ENCODE measurements at places on chromosomes 12 and 14.

DNA sequence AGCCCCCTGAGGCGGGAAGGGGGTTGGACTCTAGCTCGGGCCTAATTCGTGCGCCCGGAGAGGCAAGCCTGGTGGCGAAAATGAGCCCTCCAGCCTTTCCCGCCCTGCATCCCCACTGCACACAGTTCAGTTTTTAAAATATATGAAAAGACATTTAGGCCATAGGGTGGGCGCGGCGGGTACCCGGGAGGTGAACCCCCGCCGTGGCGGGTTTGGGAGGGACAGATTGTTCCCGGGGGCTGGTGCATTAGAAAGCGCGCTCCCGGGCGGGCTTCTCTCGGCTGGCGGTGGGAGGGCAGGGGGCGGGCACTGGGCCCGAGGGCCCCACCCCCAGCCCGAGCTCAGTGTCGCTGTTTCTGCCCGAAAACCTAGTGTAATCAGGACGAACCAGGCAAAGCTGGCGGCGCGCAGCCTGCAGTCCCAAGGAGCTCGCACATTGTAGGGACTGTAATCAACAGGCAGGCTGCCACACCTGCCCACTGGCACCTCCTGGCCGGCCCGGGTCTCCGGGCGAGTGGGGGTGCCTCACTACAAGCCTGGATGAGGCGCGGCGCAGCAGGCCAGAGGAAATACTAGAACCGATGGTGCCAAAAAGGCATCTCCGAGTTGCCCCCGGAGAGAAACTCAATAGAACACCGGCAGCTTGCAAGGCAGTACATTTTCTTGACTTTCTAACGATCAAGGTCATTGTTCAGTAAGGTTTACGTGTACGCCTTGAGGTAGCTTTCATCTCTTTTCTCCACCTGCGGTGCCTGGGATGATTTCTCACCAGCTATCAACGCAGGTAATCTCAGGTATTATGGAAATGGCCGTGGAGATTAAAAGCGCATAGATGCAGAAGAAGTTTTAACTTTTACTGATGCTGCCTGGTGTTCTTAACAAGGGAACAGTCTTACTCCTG lies 764 bp upstream of the SPTB start:
- H3K27me3 ChIP-seq: peaks cover 75% of the 10 kb centered on the region
- no peak overlapping the region for H3K27ac ChIP-seq
- H3K36me3 ChIP-seq: no peaks in the 10 kb centered on the region
- peak overlapping the region; percentile 87 for H3K4me3 ChIP-seq
- DNase-seq: peak; percentile 29

- H3K27me3 ChIP-seq: no peaks in the 10 kb centered on the region
- no peak overlapping the region for H3K4me3 ChIP-seq
- H3K4me1 ChIP-seq: no peaks in the 10 kb centered on the region
- DNase-seq: no peak
- H3K27ac ChIP-seq: no peak overlapping the region
Measured at GRCh38 chr14:42556551-42556950, 949.9 kb downstream of the LRFN5 start.

GRCh38 chr12:37565112-37565511 lies 751.5 kb upstream of the ALG10B start:
- no peak overlapping the region for H3K4me3 ChIP-seq
- no peaks in the 10 kb centered on the region for H3K36me3 ChIP-seq
- no peaks in the 10 kb centered on the region for H3K4me1 ChIP-seq
- H3K27ac ChIP-seq: no peak overlapping the region

DNA sequence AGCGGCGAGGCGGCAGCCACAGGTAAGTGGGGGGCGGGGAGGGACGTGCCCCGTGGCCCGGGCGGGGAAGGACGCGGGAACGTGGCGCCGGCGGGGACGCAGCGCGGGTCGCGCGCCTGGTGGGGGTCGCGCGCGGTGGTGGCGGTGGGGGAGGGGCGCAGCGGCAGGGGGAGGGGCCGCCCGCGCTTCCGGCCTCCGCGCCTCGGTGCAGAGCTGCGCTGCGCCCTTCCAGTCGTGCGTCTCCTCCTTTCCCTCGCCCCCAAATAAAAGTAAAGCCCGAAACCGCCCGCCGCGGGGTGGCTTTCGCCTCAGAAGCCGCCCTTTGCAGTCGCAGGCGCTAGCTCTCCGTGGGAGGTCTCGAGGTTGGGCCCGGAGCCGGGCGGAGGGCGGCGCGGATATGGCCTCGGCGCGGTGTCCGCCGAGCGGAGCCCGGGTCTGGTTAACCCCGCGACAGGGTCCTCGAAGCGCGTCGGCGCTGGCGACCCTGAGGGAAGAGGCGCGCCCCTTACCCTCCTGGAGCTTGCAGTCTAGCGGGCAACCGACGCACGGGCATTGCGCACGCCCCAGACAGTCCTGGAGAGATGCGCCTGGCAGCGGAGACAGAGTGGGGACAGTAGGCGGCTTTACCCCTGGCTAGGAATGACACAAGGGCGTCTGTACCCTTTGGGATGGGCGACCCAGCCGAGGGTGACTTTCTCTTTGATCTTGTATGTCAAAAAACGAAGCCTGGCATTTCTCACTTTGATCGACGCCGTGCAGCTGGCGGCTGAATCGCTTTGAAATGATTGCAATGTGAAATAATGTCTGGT lies 589 bp downstream of the ATF1 start:
- H3K4me3 ChIP-seq: peak overlapping the region; percentile 96
- peaks cover 31% of the 10 kb centered on the region for H3K36me3 ChIP-seq
- DNase-seq: peak; percentile 77

- H3K27me3 ChIP-seq: peaks cover 16% of the 10 kb centered on the region
- no peaks in the 10 kb centered on the region for H3K4me1 ChIP-seq
- no peak overlapping the region for H3K4me3 ChIP-seq
- peak overlapping the region; percentile 44 for H3K27ac ChIP-seq
- no peaks in the 10 kb centered on the region for H3K36me3 ChIP-seq
Measured at GRCh38 chr14:69580009-69580577, 5.4 kb upstream of the CCDC177 start.

DNA sequence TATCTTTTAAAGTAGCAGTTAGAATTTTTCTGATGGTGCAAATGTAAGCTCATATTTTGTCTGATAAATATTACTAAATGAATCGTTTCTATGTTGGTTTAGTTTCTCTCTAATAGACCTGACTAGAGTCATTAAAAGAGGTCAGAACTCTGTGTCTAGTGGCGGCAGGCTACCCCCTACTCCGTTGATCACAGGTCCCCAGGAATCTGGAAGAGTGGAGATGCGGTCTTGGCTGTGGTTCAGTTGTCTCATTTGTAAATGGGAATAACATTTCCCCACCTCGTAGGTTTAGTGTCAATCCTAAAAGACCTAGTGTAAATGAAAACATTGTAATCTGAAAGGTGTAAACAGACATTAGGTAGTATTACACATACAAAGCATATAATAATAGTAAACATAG lies 4.7 kb upstream of the FOXJ2 start:
- H3K36me3 ChIP-seq: peaks cover 25% of the 10 kb centered on the region
- peak overlapping the region; percentile 99 for H3K27ac ChIP-seq
- H3K4me3 ChIP-seq: peak overlapping the region; percentile 99
- peaks cover 19% of the 10 kb centered on the region for H3K4me1 ChIP-seq
